Coronary artery (tissue), 2 donors: ENCODE measurements at places on chromosomes 3 and 15.

DNA sequence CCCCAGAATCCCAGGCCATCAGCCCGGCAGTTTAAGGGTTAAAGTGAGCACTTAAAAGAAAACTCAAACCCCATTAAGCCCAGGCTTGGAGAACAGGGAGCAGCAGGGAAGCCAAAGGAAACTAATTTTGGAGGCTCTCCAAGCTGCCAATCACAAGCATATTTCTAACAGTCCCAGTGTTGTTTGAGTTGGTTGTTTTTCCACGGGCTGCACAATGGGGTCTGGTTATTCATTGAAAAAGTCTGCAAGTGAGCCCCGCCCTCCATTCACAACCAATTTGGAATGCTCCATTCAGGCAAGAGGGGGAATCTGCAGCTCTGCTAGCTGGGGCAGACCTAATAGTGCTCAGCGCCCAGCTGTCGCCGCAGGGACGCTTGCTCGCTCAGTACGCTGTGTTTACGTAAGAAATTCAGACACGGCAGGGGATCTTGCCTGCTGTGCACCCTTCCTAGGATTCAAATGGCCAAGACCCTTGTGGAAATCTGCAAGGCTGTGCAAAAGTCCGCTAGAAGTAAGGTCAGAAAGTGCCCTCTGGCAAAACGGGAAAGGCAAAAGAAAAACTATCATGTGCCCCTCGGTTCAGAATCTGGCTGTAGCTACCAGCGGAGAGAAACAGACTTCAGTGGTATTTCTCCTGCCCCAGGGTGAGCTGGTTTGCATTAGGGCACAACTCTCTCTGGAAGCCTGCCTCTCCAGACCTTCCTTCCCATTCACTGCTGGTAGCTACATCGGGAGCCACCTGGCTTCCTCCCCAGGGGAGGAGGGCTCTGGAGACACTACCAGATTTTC is 11.0 kb downstream of the ETV5 start:
- no peak for DNase-seq

GRCh38 chr3:71598292-71598691 is 14.8 kb upstream of the FOXP1 start:
- DNase-seq: no peak

DNA sequence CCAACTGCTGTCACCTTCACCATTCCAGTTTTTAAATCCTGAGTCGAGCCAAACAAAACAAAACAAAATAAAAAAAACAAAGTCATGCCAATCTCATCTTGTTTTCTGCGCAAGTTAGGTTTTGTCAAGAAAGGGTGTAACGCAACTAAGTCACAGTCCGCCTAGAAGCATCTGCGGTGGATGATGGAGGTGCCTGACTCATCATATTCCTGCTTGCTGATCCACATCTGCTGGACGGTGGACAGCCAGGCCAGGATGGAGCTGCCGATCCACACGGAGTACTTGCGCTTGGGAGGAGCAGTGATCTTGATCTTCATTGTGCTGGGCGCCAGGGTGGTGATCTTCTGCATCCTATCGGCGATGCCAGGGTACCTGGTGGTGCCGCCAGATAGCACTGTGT is 162.1 kb downstream of the WDR76 start:
- DNase-seq: no peak

GRCh38 chr3:119555309-119555735 is 4.1 kb downstream of the CD80 start:
- no peak for DNase-seq

DNA sequence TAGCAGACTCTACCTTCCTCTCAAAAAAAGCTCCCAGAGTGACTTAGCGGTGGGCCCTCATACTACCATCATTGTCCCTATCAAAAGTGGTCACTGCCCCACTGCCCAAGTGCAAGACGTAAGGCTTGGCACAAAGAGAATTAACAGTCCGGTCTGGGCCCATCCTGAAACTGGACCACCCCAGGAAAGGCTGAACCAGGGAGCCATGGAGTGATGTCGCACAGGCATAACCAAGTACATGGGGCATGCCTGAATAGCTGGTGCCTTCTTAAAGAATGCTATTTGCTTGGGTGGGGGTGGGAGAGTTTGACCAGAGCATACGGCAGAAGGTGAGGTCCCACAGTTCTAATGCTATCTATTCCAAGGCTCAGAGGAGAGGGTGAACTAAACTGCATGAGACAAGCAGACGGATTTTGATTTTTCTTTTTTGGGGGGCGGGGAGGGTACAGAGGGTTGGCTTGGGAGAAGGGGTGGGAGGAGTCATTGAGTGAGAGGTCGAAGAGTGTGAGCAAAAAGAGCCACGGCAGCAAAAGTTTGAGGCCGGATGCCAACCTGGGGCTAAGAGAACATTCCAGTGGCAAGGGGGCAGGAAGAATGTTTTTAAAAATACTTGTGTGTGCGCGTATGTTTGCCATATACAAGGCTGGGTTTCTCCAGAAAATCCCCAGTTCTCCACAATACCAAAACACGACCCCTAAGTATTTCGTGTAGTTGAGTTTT is 50.2 kb downstream of the FAM174B start:
- no peak for DNase-seq

GRCh38 chr3:100407977-100408532 is 6.7 kb downstream of the LNP1 start:
- no peak for DNase-seq

GRCh38 chr15:46315434-46315833 is 680.6 kb downstream of the SQOR start:
- DNase-seq: no peak
